ENCODE measurements at places on chromosomes 16 and 17. TPM values are rescaled to one million over a fixed set of nuclear protein-coding genes. Genes with fewer than 3 reads are reported as not detected.

KCNJ16 gene
- 2.0 TPM for total RNA-seq

PRCD gene
- total RNA-seq: 3.2 TPM

C16orf78 gene
- total RNA-seq: 27.2 TPM

TMC7 gene
- total RNA-seq: 9.8 TPM

GALR2 gene
- 1.6 TPM for total RNA-seq

SLFN11 gene
- total RNA-seq: 5.5 TPM

DNASE1 gene
- 54.0 TPM for total RNA-seq

KCNG4 gene
- 0.06 TPM for total RNA-seq

LLGL2 gene
- 34.3 TPM for total RNA-seq

RNF213 gene
- 68.9 TPM for total RNA-seq

C16orf74 gene
- total RNA-seq: 3.8 TPM

ZNF469 gene
- total RNA-seq: 2.8 TPM

OMG gene
- total RNA-seq: not detected

CES4A gene
- total RNA-seq: 25.0 TPM

EFCAB5 gene
- total RNA-seq: 11.7 TPM

BAHCC1 gene
- total RNA-seq: 30.2 TPM

KIF19 gene
- 3.3 TPM for total RNA-seq

TNS4 gene
- 0.12 TPM for total RNA-seq

ABCA9 gene
- total RNA-seq: 13.8 TPM

NATD1 gene
- total RNA-seq: 20.0 TPM

PGAP6 gene
- 265 TPM for total RNA-seq

CCDC92B gene
- total RNA-seq: 4.0 TPM

ADAM11 gene
- total RNA-seq: 7.6 TPM

TP53TG3F gene
- total RNA-seq: 3.7 TPM

SCNN1G gene
- total RNA-seq: 0.16 TPM

ENPP7 gene
- total RNA-seq: 0.24 TPM
